ENCODE measurements at places on chromosomes 2 and 18.
A peak's percentile ranks its signal among the peaks of the same experiment; 100 is the strongest.

GRCh38 chr2:132503701-132504100 lies 87.1 kb downstream of the GPR39 start:
- DNase-seq, result no peak

- no peak for DNase-seq
Measured at GRCh38 chr18:10271481-10271880, 183.0 kb upstream of the APCDD1 start.

- DNase-seq, result no peak
Measured at GRCh38 chr2:1900732-1901131, 156.4 kb upstream of the PXDN start.

DNA sequence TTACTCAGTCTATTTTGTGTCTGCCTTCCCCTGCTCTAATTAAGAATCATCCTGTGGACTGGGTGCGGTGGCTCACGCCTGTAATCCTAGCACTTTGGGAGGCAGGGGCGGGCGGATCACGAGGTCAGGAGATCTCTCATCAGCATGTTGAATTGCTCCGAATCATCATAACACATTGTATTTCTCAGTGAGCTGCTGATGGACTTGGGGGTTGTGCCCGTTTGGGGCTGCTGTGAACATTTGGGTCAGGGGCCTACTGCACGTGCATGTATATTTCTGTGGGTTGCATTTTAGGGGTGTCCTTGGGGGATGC lies 84.4 kb downstream of the ARHGEF4 start:
- no peak for DNase-seq

- DNase-seq, result no peak
Measured at GRCh38 chr2:203623096-203623495, 83.3 kb upstream of the CD28 start.

DNA sequence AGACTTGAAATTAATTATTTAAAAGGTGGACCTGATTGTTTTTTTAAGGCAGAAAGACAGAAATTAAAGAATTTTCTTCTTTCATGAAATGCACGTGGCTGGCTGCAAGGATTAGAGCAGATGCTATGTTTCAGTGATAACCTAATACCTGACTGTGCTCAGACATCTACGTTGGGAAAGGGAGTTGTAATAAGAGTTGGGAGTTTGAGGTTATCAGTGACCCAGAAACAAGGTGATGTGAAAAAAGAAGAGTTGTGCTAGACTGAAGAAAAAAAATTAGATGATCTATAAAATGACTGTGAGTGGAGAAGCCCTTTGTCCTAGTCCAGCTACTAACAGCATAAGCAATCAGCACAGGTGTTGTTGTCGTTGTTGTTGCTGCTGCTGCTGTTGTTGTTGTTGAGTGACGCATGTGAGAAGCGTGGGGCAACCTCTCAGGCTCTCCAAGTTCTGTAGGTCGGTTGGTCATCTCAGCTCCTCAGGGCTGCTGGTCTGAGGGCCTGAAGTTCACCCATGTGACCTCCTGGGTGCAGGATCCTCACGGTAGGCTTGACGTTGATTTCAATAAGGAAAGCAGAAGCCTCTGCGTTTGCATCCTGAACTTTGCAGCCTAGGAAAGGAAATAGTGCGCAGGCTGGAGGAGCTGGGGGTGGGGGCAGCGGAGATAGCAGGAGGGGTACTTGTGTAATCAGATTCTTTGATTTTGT lies 7.6 kb downstream of the POU3F3 start:
- no peak for DNase-seq

- DNase-seq, result no peak
Measured at GRCh38 chr2:217353591-217353990, 493.7 kb upstream of the TNP1 start.

DNA sequence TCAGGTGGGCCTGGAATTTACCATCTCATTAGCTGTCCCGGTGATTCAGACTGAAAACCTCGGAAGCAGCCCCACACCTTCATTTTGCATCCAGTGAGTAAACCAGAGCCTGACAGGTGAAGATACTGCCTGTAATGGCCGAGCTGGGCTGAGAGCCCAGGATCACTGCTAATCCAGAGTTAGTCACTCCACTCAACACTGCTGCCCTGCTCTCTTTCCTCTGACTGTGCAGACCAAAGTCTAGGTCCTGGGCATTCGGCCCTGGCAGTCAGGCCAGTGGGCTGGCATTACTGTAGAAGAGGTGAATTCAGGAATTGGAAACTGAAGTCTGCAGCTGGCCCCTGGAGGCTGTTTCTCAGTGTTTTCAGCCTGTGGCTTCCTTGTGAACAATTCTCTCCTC lies 44.3 kb downstream of the TMEM17 start:
- no peak for DNase-seq

- no peak for DNase-seq
Measured at GRCh38 chr2:56713978-56714377, 530.2 kb downstream of the CCDC85A start.

GRCh38 chr2:10267551-10268465 lies 34.9 kb upstream of the HPCAL1 start:
- no peak for DNase-seq

- DNase-seq, result no peak
Measured at GRCh38 chr2:217667512-217667911, 335.3 kb downstream of the TNS1 start.

- no peak for DNase-seq
Measured at GRCh38 chr18:58390399-58390798, 238.5 kb downstream of the ALPK2 start.

DNA sequence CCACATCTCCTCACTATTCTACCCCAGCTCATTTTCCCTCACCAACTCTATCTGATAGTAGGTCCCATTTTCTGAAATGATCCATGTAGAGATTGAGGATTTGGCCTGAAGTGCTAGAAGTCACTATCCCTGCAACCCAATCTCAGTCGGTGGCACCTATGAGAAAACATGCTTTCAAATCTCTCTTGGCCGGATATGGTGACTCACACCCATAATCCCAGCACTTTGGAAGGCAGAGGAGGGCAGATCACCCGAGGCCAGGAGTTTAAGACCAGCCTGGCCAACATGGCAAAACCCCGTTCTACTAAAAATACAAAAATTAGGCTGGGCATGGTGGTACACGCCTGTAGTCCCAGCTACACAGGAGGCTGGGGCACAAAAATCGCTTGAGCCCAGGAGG lies 19.1 kb upstream of the MARCHF4 start:
- DNase-seq, result no peak

DNA sequence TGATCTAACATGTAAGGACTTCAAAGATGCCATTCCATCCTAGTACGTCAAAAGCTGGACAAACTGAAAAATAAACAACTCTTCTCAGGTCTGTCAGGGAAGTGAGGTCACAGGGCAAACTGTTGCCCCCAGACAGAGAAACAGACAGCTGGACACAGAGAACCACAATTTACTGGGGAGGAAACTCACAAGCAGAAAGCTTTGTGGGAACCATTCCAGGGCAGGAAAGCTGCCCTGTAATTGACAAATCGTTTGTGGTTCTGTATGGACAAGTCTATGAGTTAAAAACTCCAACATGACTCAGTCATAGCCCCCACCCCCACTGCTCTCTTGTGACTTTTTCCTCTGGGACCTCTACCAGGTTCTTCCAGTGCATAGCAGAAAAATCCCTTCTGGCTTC lies 28.4 kb downstream of the MCEE start:
- DNase-seq, result no peak

DNA sequence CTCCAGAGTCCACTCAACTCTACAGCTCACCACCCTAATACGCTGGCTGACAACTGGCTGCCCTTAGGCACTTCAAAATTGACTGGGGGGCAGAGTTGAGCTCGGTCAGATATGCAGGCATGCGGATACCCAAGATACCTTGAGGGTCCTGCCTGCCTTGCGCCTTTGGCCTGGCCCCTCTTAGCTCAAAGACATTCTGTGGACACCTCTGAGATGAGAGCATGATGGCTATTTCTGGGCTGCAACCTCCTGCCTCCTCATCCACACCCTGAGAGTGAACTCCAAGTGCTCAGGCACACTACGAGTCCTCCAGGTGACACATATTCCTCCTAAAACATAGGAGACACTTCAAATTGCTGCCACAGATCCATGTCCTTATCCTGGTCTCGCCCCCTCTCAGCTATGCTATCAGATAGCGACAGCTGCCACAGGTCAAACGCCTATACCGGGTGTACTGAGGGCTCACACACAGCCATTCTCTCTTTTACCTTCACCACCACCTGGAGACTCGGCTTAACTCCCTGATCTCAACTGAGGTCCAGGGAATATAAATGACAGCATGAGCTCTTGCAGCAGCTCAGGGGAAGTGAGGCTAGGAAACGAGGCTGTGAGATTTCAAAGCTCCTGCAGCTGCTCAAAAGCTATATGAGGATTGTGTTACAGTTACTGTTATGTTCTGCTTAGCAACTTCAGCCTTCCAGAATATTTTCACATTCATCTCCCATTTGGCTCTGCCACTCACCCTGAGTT lies 60.5 kb upstream of the TEX51 start:
- no peak for DNase-seq

- DNase-seq, result no peak
Measured at GRCh38 chr2:207879536-207879935, 109.8 kb upstream of the FZD5 start.

GRCh38 chr2:239274391-239275043 lies 126.3 kb downstream of the HDAC4 start:
- no peak for DNase-seq

- no peak for DNase-seq
Measured at GRCh38 chr2:220096406-220096805, 469.0 kb downstream of the SLC4A3 start.

DNA sequence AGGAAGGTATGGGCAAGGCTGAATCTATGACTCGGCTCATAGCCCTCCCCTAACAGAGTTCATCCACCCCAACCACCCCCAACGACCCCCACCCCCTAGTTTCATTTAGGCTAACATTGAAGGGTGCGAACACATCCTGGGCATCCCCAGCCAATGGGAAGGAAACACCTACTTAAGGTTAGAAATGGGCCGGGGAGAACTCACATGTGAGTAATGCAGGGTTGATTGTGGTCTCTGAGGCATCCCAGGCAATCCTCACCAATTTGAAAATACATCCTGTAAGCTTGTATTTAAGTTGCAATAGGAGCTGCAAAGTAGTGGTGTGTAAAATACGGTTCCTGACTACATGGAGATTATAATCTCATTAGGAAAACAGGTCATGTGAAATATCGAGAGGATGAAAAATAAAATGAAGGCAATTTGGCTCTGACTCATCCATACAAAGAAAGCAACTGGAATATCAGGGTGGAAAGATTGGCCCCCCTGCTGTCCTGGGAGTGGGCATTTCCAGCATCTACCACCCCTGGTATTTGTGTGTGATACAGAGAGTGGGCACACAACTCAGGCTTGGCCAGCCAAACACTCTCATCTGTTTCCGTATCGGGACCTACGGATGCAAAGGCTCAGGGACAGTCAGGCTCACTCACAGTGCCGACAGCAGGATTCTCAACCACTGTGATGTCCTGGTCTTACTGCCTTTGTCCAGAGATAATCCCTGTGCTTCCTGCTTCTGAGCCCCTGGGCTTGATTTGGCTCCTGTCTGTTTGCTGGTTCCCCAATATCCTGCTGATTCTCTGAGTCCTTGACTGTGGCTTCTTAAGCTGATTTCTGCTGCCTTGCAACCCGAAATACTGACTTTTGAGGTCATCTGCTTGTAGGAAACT lies 90.0 kb upstream of the NCKAP5 start:
- DNase-seq, result no peak

- no peak for DNase-seq
Measured at GRCh38 chr2:113741091-113741490, 15.4 kb downstream of the SLC35F5 start.

GRCh38 chr18:74549591-74550104 lies 15.3 kb downstream of the CNDP1 start:
- no peak for DNase-seq

GRCh38 chr2:212694398-212694797 lies 155.8 kb upstream of the ERBB4 start:
- no peak for DNase-seq

GRCh38 chr18:158128-159036 lies at the start of gene USP14:
Gene USP14 (plus strand): TSS chr18:158557. CDS start chr18:158699, 142 bp downstream.
- peak; percentile 99 for DNase-seq

DNA sequence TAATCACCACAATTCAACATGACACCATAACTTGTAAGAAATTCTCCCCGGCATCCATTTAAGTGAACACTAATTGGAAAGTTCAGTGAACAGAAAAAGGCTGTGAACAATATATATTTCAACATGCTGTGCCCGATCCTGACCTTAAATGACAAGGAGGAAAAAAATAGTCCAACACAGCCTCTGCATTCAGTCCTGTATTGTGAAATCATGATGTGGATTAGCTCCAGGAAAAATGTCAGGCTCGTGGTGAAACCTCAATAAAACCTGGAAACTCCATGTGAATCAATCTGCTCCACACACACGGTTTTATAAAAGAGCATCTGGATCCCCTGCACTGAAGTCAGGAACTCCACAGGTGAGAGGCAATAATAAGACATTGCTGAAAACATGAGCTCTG lies 145.4 kb upstream of the SPOPL start:
- DNase-seq, result no peak

DNA sequence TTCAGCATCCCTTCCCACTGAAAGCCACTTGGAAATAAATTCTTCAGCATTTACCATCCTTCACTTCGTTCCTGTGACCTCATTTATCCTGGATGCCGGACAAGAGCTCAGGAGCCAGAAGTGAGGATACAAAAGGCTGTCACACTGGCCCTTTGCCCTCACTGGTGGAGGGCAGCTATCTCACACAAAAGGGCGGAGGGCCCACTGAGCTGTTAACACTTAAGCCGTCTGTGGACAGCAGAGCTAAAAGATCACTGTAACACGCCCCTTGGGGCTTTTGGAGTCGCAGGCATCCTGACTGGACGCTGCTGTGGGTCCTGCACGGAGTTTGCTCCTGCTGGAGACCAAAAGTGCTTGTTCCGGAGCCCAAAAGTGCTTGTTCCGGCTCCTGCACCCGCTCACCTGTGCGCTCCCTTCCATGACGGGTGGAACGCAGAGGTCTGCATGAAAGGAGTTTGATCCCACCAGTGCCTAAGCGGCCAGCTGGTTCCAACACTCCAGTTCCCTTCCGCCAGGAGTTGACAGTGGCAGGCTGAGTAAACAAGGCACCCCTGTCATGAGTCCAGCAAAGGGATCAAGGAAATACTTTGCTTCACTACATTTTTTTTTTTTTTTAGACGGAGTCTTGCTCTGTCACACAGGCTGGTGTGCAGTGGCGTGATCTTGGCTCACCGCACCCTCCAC lies 572.0 kb upstream of the LINC00305 start:
- DNase-seq, result no peak

DNA sequence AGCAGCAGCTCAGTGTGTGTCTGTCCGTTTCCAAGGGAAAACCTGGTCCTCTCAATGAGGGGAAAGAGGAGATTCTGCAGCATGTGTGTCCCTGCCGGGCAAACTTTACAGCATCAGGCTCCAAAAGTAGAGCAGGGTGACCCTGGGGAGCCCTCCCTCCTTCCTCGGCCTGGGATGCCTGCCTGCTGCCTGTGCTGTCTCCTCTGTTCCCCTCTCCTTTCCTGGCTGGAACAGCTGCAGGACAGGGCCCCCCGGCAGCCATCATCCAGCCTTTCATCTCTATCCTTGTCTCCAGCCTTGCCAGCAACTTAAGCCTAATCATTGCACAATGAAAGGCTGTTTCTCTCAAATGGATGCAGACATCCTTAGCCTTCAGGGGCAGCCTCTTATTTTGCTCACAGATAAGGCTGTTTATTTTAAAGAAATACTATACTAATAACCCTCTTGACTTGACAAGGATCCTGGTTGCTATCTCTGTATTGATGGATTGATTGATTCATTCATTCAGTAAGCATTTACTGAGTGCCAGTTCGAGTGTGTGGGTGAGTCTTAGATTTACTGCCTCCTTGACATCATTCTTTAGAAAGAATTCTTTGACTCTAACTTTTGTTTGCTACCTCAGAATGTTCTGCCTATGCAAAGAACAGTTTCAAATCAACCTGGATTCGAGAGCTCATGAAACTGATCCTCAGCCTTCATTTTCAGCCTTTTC lies 40.6 kb upstream of the EDAR start:
- no peak for DNase-seq
